Stimulated activated CD8-positive, alpha-beta memory T cell treated with anti-CD3 and anti-CD28 coated beads, Interleukin-15, amount 100 ng/mL, for 4 hours (primary cell): ENCODE measurements at places on chromosomes 16 and 17.

- no peak for DNase-seq
Measured at GRCh38 chr16:88379694-88380040, 3.1 kb upstream of the ZNF469 start.

GRCh38 chr16:1678500-1679098 is 520 bp downstream of the JPT2 start:
- peak; percentile 12 for DNase-seq

- no peak for DNase-seq
Measured at GRCh38 chr16:3149630-3150345, 15.0 kb downstream of the ZNF213 start.

- DNase-seq, result no peak
Measured at GRCh38 chr17:57999496-58000017, 7.5 kb downstream of the SRSF1 start.

DNA sequence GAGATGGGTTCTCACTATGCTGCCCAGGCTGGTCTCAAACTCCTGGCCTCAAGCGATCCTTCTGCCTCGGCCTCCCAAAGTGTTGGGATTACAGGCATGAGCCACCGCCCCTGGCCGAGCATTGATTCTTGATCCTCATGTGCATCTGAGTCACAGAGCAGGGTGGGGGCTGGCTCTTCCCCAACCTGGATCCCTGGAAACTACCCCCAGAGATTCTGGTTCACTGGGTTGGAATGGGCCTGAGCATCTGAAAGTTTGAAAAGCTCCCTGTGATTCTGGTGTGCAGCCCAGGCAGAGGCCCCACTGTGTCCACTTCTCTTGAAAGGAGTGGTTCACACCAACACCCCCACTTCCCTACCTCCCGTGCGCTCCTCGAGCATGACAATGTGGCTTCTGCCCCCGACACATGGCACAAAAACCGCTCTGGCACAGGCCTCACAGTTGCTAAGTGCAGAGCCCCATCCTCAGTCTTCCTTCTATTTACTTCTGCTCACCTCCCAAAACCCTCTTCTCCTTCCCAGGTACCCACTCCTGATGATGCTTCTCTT is 4.6 kb downstream of the QPRT start:
- DNase-seq, result no peak

- no peak for DNase-seq
Measured at GRCh38 chr17:57415751-57416207, 159.5 kb downstream of the MSI2 start.

DNA sequence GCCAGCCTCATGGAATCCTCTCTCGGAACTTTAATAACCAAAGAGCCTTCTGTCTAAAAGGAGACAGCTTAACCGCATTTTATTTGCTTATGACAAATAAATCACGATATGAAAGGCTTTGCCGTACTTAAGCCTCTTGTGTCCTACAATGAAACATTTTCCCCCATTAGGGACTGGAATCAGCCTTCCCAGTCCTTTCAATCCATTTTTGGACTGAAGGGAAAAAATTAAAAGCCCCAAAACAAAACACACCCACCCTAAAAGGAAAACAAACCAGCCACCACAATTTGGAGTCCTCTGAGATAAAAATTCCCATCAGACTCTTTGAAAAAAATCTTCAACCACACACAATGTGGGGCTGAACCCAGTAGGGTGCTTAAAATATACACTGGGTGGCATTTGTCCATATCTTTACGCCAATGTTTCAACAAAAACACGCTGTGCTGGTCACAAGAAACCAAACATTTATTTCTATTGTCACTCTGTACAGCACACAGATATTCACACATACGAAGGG is 3.0 kb downstream of the HOXB4 start:
- no peak for DNase-seq

DNA sequence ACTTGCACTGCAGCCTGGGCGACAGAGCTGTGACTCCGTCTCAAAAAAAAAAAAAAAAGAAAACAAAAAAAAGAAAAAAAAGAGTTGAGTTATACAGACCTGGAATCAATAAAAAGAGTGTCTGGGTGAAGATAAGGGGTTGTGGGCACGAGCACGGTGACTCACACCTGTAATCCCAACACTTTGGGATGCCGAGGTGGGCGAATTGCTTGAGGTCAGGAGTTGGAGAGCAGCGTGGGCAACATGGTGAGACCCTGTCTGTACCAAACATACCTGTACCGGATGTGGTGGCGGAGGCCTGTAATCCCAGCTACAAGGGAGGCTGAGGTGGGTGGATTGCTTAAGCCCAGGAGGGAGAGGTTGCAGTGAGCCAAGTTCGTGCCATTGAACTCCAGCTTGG is 1.3 kb upstream of the TRAP1 start:
- DNase-seq, result no peak

DNA sequence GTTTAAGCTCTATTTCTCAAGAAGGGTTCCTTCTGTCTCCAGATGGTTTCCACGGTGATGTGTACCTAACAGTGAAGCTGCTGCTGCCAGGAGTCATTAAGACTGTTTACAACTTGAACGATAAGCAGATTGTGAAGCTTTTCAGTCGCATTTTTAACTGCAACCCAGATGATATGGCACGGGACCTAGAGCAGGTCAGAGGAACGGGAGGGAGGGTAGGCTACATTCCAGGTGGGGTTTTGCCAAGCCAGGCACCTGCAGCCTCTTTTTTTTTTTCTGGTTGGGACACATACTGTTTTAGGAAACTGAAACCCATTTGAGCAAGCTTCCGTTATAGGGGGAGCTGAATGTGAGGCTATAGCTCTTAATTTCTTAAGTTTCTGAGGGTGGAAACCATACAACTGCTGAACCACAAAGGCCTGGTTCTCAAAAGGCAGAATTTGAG is 10.6 kb downstream of the LIG3 start:
- DNase-seq, result no peak

GRCh38 chr17:27569257-27569722 is 61.7 kb upstream of the LGALS9 start:
- peak; percentile 43 for DNase-seq

GRCh38 chr17:78960928-78961327 is 18.8 kb downstream of the LGALS3BP start:
- DNase-seq, result no peak

DNA sequence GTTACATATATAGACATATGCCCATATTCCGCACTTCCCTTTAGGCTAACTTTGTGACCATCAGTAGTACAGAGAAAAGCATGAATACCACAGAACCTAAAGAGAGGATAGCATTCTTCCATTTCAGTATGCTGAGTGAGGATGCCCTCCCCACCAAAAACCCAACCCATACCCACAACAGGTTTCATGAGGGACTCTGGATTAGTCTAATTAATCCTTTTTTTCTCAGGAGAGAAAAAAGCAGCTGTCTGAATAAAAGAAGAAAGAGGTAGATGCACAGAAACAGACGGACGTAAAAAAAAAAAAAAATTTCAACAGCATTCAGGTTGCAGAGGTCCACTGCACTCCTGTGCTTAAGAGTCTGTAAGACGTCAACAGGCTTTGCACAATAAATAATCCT is 6.7 kb downstream of the MMD start:
- DNase-seq, result no peak

DNA sequence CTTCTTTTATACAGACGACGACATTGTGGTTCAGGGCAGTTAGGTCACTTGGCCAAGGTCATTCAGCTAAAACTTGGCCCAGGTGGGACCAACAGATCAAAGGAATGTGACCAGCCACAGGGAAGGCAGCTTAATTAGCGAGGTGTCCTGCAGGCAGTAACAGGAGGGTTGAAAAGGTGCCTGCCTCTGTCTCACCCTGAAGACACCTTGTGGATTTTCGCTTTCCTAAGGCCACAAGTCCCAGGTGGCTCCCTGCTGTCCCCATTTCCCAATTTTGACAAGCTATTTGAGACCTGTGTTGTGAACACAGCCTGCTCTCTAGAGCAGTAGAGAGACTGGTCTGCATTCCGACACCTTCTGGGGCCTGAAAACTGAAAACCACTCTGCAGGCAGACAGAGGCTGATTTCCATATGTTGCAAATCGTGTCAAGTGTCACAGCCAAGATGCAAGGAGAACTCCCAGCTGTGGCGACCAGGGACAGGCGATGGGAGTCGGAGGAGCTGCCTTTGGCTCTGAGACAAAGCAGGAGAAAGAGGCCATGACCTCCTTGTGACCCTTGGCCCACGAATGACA is 593.1 kb upstream of the CDH5 start:
- DNase-seq, result no peak

GRCh38 chr17:13086142-13086769 is 68.4 kb upstream of the ELAC2 start:
- DNase-seq, result no peak

GRCh38 chr17:3669085-3669347 is 404 bp downstream of the EMC6 start:
- DNase-seq, result no peak

DNA sequence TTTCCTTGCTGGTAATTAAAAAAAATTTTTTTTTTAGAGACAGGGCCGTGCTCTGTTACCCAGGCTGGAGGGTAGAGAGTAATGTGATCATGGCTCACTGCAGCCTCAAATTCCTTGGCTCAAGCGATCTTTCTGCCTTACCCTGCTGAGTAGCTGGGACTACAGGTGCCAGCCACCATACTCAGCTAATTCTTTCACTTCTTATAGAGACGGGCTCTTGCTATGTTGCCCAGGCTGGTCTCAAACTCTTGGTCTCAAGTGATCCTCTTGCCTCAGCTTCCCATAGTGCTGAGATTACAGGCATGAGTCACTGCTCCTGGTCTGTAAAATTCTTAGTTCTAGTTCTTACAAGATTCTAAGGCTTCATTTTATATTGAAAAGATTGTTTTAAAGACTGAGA is 11.1 kb downstream of the SMIM36 start:
- no peak for DNase-seq

DNA sequence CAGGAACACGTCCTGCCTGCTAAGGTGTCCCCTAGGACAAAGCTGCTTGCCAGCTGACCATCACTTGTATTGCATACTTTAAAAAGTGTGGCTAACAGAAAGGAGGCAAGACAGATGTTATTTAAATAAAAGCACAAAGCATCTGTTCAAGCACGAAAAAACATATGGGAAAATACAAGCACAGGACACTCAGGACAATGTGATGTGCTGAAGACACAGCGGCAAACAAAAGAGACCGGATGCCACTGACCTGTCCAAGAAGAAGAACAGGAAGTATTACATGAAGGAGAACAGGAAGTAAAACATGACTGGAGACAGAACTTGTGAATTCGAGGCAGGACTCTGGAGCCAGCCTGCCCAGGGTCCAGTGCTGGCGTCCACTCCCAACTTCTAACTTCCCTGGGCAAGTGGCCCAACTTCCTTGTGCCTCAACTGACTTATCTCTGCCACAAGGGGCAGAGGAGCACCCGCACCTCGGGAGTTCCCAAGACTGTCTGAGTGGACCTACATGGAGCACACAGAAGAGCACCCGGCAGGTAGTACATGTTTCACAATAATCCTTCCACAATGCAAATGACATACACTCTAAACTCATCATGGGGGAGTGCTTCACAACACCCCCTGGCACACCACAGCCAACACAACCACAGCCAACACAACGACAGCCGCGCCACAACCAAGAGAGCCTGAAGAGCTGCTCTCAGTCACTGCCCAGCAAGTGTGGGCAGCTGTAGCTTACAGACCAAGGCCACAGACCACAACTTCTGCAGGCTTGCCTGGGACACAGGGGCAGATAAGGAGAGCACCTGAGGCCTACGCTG is 36.6 kb downstream of the ANKRD11 start:
- no peak for DNase-seq

- no peak for DNase-seq
Measured at GRCh38 chr16:80580109-80580832, 39.5 kb downstream of the DYNLRB2 start.

DNA sequence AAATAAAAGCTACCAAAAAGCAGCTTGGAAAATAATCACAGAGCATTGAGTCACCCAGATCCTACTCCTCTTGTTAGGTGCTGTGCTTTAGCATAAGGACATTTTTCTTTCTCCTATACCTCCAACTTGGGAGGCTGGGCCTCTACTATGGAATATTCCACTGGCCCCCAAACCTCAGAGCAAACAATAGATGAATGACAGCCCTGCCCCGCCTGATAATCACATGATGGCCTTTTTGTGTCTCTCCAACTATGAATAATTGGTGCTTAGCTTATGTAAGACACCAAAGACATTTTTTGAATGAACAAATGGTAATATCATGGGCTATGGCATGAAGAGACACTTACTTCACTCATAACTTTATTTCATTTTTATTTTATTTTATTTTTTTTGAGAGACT is 250.2 kb downstream of the GRIN2A start:
- DNase-seq, result no peak

- no peak for DNase-seq
Measured at GRCh38 chr17:76546556-76547182, 6.8 kb downstream of the PRCD start.

DNA sequence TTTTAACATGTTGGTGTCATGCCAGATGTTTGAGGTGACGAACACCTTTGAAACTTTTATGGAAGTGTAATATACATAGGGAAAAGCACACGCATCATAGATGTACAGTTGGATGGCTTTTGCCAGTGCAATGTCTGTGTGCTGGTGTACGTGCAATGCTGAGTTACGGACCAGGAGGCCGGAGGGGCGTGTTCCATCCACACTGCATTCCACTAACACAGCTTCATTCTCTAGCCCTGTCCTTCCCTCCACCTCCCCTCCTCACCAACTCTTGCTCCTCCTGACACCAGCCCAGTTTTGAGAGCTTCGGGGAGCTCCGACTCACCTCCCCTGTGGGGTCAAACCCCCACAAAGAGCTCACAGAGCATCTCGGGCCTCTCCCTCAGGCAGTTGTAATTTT is 358.8 kb downstream of the C16orf95 start:
- DNase-seq, result no peak

- no peak for DNase-seq
Measured at GRCh38 chr17:62986549-62986948, 20.5 kb downstream of the TANC2 start.

DNA sequence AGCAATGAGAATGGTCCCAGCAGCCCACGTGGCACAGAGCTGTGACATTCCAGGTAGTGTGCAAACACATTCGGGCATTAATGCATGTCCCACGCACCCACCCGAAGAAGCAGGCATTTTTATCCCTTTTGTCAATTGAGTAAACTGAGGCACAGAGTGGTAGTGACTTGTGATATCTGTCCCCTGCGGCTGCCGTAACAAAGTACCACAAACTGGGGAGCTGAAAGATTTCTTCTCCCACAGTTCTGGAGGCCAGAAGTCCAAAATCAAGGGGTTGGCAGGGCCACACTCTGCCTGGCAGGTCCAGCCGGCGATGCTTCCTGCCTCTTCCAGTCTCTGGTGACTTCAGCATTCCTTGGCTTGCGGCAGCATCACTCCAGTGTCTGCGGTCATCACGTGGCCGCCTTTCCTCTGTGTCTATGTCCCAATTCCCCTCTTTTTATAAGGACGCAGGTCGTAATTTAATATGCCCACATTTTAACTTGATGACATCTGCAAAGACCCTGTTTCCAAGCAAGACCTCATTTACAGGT is 221.9 kb upstream of the GSE1 start:
- DNase-seq, result no peak
